Neural crest cell (in vitro differentiated cells): ENCODE measurements at places on chromosomes 12 and 14. TPM values are rescaled to one million over a fixed set of nuclear protein-coding genes. Genes with fewer than 3 reads are reported as not detected.

GRCh38 chr14:36498938-36499337 lies 21.1 kb downstream of the NKX2-1 start:
- H3K4me3 ChIP-seq = no peak overlapping the region
- H3K27me3 ChIP-seq = peaks cover 98% of the 10 kb centered on the region
- no peaks in the 10 kb centered on the region for H3K36me3 ChIP-seq
- no peak for DNase-seq
- H3K27ac ChIP-seq = no peak overlapping the region

GRCh38 chr12:96814200-96814599 lies 92.9 kb upstream of the NEDD1 start:
- no peaks in the 10 kb centered on the region for H3K27me3 ChIP-seq
- no peak overlapping the region for H3K27ac ChIP-seq
- DNase-seq = no peak
- H3K4me1 ChIP-seq = peaks cover 16% of the 10 kb centered on the region
- peaks cover 6% of the 10 kb centered on the region for H3K36me3 ChIP-seq

DNA sequence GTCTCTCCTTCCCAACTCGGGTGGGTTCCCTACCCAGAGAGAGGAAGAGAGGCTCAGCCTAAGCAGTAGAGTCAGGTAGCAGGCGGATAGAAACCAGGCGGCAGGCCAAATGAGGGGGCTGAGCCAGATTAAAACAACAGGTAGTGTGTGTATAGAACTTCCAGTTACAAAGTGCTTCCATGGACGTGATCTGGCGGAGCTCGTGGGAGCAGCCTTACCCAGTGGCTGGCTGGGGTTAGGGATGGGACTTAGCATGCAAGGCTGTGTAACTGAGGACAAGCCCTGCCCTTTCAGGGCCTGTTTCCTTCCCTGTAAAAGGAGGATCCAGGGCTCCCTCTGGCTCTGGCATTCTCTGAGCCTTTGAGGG lies 8.3 kb downstream of the KRT80 start:
- H3K4me1 ChIP-seq = peaks cover 8% of the 10 kb centered on the region
- no peaks in the 10 kb centered on the region for H3K36me3 ChIP-seq
- H3K27ac ChIP-seq = no peak overlapping the region
- H3K4me3 ChIP-seq = no peak overlapping the region
- DNase-seq = no peak
- H3K27me3 ChIP-seq = no peaks in the 10 kb centered on the region

GRCh38 chr12:72136792-72137191 lies 135.4 kb upstream of the TRHDE start:
- H3K4me1 ChIP-seq = no peaks in the 10 kb centered on the region
- H3K4me3 ChIP-seq = no peak overlapping the region
- peaks cover 2% of the 10 kb centered on the region for H3K27me3 ChIP-seq
- H3K27ac ChIP-seq = no peak overlapping the region
- DNase-seq = no peak
- no peaks in the 10 kb centered on the region for H3K36me3 ChIP-seq

The LALBA gene
- total RNA-seq = not detected in 2 replicates

The MSI1 gene
- 224 and 229 TPM in 2 replicates for total RNA-seq

DNA sequence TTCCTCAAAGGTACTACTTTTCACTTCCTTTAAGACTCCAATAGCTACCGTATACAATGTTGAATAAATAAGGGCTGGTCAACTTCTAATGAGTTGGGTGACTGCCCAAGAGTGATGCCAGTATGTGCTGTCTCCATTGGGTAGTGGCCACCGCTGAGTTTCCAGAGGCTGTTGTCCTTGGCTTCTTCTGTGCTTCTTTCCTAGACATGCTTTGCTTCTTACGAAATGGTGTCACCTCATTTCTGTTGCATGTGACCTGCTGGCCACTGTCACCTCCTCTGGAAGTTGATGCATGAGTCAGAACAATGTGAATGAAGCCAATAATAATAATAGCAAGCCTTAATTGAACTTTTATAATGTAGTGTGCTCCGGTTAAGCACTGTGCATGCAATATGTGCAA lies 7.5 kb upstream of the NID2 start:
- peaks cover 11% of the 10 kb centered on the region for H3K27me3 ChIP-seq
- H3K4me1 ChIP-seq = peaks cover 26% of the 10 kb centered on the region
- H3K4me3 ChIP-seq = no peak overlapping the region
- H3K27ac ChIP-seq = no peak overlapping the region
- DNase-seq = no peak

GRCh38 chr12:818733-819132 lies 66.4 kb downstream of the WNK1 start:
- no peak overlapping the region for H3K4me3 ChIP-seq
- H3K27ac ChIP-seq = no peak overlapping the region
- peaks cover 5% of the 10 kb centered on the region for H3K4me1 ChIP-seq
- no peak for DNase-seq
- H3K27me3 ChIP-seq = no peaks in the 10 kb centered on the region
- H3K36me3 ChIP-seq = peaks cover 37% of the 10 kb centered on the region

The EFS gene
- 100 and 104 TPM in 2 replicates for total RNA-seq

The CBLN3 gene
- 0.86 and 1.0 TPM in 2 replicates for total RNA-seq

DNA sequence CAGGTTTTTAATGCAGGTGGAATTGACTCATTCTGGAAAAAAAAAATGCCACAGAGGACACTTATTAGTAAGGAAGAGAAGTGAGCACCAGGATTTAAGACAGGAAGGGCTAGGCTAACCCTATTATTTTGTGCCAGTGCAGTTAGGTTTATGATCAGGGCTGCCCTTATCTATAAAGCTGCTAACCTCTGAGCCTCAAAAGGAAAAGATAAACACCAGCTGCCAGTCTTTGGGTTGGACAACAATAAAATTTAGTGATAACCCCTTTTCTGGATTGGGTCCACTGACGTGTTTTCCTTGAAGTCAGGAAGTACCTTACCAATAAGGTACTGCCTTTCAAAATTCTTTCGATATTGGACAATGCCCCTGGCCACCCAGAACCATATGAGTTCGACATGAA lies 128.9 kb downstream of the NUBPL start:
- no peaks in the 10 kb centered on the region for H3K36me3 ChIP-seq
- DNase-seq = no peak
- no peak overlapping the region for H3K27ac ChIP-seq

DNA sequence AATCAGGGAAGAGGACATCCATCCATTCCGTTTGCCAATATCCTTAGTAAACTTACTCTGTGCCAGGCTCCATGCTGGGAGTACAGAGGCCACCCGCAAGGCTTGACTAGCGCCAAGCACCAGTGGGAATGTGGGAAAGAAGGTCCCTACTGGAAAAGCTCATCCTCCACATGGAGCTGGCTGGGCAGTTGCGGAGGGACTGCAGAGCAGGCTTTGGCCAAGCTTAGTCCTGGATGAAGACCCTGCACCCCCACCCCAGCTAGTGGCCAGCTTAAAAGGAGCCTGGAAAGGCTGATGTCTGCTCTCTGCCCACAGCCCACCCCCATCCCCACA lies 22.4 kb upstream of the EIF2B2 start:
- peaks cover 35% of the 10 kb centered on the region for H3K4me1 ChIP-seq
- H3K27me3 ChIP-seq = no peaks in the 10 kb centered on the region
- DNase-seq = no peak
- no peak overlapping the region for H3K4me3 ChIP-seq
- H3K27ac ChIP-seq = no peak overlapping the region

DNA sequence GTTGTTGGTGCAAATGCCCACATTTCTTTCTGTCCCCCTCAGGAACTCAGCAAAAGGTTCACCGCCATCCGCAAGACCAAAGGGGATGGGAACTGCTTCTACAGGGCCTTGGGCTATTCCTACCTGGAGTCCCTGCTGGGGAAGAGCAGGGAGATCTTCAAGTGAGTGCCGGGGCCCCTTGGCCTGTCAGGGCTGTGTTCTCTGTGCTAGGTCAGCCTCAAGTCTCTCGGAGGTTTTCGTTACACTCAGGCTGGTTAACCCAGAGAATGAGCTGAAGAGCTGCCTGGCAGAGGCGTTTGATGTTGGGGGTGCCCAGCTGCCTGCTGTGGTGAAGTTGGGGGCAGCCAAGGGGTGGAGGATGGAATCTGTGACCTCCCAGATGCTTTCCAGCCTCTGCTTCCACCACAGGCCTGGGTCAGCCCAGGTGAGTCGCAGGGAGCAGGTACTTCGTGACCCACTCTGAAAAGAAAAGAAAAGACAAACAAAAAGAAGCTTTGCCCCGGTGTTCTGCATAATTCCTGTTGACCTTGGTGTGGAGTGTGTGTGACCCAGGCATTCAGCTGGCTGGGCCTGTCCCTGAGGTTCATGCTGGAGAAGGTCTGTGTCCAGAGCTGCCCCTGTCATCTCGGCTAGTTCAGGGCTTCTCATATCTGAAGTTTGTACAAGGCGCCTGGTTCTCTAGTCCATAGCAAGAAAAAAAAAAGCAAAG lies 12.9 kb downstream of the OTUB2 start:
- no peak for DNase-seq
- H3K27ac ChIP-seq = no peak overlapping the region
- H3K4me1 ChIP-seq = peaks cover 10% of the 10 kb centered on the region
- H3K4me3 ChIP-seq = no peak overlapping the region
- H3K27me3 ChIP-seq = no peaks in the 10 kb centered on the region
- H3K36me3 ChIP-seq = peaks cover 5% of the 10 kb centered on the region
